Fibroblast of skin of scalp (primary cell): ENCODE measurements at places on chromosomes 6 and 20.

DNA sequence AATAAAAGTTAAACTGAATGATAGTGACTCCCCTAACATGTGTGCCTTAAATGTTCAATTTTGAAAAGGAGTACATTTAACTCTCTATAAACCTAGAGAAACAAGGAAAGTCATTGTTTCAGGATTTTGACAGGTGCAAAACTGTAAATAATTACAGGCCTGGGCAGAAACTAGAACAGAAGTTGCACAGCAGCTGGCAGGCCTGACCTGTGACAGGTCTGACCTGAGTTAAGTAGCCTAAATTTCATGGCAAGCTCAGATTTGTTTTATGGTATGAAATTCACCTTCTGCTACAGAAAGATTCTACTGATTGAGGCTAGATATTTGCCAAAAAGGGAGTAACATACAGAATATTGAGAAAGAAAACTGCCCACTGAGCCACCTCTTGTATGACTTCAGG is 166.1 kb downstream of the CDKAL1 start:
- DNase-seq: no peak

- DNase-seq: no peak
Measured at GRCh38 chr6:89763550-89763949, 56.0 kb downstream of the MDN1 start.

- no peak for DNase-seq
Measured at GRCh38 chr6:17790489-17790888, 83.8 kb upstream of the NUP153 start.

- DNase-seq: no peak
Measured at GRCh38 chr6:125066140-125066539, 87.4 kb upstream of the TPD52L1 start.

DNA sequence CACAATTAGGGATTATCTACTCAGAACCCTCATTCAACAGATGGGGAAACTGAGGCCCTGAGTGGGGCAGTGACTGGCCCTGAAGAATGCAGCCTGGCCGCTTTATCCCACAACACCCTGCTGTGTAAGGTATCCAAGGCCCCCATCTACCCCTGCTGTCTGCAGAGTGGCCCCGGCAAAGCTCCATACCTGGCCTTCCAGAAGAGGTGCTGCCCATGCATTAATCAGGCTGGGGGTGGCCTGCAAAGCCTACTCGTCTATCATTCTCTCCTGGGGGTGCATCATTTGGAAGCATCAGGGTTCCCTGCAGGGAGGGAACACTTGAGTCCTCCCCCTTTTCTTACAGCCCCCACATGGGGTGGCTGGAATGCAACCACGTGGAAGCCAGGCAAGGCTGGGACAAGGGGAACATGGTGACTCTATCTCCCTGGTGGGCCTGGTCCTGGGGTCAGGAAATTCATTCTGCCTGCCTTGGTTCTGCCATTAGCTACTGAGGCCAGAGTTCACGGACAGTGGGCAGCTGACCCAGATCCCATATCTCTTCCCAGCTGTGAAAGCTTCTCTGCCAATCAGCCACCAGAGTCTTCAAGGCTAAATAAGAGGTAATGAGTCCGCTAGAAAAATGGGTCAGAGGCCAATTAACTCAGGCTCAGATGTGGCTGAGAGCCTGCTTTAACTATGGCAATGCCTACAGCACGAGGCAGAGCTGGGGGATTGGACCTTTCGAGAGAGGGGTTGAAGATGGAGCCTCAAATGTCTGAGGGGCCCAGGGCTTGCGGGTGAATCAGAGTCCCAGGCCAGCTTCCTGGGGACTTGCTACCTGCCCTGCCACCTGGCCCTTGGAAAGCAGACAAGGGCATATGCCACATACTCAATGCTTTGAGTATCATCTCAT is 72.3 kb upstream of the TOX2 start:
- DNase-seq: no peak

- no peak for DNase-seq
Measured at GRCh38 chr20:64104667-64105451, 2.5 kb downstream of the NPBWR2 start.

DNA sequence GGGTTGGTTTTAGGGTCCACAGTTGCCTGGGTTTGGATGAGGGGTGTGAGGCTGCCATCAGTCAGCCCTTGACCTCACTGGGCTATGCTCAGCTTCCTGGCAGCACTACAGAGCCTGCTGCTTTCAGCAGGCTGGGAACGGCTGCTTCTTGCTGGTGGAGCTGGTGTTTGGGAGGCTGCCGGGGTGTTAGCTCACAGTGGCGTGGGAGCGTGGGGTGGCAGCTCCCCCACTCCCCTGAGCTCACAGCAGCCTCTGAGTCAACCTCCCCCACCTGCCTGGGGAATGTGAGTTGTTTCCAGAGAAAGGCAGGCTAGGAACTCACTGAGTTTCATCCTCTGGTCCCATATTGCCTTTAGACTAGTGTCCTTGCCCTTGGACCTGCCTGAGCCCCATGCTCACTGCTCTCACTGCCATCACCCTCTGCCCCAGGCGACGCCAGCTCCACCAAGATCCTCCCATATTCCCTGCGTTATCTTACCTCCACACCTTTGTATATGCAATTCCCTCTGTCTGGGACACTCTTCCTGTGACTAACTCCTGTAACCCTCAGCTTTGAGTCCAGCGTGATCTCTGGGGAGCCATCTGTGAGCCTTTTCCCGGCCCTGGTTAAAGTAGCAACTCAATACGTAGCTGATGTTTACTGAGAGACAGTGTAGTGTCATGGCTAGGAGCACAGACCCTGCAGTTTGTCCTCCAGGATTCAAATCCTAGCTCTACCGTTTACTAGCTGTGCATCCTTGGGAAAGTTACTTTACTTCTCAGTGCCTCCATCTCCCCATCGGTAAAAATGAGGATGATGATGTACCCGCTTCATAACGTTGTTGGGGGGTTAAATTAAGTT is 34.8 kb downstream of the PPP1R16B start:
- no peak for DNase-seq

DNA sequence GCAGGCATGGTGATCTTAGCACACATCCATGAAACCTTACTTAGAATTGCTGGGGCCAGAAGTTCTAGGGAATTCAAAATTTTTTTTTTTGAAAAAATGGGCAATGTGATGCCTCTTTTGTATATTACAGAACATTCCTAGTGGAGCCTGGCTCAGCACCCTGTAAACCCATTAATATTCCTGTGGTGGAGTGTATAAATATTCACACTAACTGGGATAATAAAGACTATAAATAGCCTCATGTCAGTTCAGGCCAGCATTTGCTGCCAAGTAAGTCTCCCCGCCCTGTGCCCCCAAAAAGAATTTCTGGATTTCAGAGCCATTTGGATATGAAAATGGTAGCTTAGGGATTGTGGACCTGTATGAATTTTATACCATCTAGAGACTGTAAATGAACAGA is 14.8 kb downstream of the BANF2 start:
- no peak for DNase-seq

- DNase-seq: no peak
Measured at GRCh38 chr6:103617642-103618041, 1242.1 kb downstream of the HACE1 start.

GRCh38 chr6:126440923-126441322 is 101.0 kb downstream of the CENPW start:
- DNase-seq: no peak

DNA sequence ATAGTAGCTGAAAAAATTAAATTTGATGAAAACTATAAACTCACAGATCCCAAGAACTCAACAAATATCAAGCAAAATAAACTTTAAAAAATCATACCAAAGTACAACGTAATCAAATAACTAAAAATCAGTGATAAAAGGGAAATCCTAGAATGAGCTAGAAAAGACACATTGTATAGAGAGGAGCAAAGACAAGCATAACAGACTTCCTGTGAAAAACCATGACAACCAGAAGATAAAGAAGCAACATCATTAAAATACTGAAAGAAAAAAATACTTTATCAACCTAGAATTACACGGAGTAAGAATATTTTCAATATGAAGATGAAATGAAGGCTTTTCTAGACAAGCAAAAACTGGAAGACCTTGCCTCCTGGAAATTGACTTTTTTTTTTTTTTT is 9.8 kb downstream of the MUC22 start:
- no peak for DNase-seq

DNA sequence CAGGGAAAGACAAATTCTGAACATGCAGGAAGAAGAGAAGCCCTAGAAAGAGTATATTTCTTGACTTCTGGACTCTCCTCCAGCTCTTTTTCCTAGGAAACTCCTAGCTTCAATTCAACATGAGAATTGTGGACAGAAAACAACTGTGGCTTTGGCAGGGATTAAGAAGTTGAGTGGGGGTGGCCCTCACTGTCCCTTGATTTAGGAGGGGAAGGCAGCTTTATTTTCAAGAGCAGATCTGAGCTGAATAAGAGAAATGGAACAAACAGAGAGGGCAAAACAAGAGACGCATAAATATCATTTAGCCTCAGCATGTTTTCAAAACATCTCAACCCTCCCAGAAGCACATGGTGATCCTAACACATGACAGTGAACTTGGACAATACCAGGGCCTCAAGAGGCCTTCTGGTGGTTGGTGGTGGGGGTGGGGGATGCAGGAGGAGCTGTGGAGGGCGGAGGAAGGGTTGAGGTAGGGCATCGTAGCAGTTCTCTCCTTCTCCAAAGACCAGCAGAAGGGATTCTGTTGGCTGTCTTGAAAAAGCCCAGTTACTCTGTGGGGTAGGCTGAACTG is 21.1 kb upstream of the TAGAP start:
- DNase-seq: no peak

GRCh38 chr20:62900692-62901584 is 25.4 kb downstream of the DIDO1 start:
- no peak for DNase-seq

GRCh38 chr6:56815436-56815835 is 139.5 kb upstream of the BEND6 start:
- DNase-seq: no peak
